ENCODE measurements at places on chromosomes 6 and 20.

GRCh38 chr6:17091122-17091521 is 10.7 kb upstream of the STMND1 start:
- DNase-seq, result no peak

DNA sequence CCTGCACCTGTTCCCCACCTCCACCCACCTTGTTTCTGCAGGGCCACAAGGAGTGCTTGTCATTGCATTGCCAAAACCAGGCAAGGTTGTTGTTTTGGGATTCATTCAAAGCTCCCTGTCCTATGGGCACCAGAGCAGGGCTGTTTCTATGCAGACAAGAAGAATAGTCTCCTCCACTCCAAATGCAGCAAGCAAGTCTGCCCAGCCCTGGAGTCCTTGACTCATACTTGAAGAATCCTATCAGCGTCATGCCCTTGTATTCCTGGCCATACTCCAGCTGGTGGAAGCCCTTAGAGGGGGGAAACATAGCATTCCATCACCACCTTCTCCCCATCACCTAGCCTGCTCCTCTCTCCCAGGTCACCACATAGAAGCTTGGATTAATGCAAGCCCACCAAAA is 145.3 kb upstream of the ECI2 start:
- DNase-seq, result no peak

DNA sequence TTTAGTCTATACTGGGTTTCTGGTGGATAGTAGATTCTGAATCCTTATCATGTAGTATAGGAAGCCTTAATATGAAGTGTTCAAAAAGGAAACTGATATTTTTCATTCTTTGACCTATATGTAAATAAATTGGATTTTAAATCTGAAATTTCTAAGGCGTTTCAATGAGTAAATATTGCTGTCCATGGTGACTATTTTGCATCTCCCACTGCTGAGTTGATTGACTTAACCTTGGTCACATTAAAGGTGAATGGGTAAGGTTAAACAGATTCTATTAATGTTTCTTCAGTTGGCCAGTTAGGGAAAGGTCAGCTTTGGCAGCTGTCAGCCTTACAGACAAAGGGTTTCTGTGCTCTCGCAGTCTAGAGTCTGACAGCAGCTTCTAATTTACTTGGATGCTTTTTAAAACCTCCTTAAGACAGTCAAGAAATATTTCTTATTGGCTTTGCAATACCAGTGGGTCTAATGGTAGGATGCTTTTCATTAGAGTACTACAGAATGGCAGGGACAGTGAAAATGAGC is 24.8 kb downstream of the PRIM2 start:
- DNase-seq, result no peak

DNA sequence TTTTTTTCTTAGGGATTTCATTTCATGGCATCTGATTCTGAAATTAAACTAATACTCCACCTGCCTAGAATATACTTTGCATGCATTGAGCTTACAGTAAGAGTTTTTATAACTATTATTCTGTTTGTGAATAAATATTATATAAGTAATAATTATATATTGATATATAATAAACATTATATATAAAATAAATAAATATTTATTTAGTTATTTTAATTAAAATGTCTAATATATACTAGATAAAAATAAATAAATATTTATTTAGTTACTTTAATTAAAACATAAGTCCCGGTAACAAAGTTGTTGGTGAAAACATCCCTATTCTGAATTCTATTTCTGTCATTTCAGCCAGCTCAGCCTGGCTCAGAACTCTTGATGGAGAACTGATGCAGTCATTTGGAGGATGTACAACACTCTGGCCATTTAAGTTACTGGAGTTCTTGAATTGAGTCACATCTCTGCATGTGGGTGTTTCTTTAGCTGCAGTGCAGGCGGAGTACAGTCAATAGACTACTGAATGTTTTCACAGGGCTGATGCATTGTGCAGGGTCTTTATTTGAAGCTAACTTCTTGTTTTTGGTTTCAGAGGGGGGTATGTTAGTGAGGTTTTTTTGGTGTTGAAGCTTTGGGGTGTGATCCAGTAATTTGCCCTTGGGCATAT is 508.9 kb upstream of the ADGRB3 start:
- DNase-seq, result no peak

GRCh38 chr6:72636215-72636614 is 14.4 kb downstream of the KCNQ5 start:
- DNase-seq, result no peak

DNA sequence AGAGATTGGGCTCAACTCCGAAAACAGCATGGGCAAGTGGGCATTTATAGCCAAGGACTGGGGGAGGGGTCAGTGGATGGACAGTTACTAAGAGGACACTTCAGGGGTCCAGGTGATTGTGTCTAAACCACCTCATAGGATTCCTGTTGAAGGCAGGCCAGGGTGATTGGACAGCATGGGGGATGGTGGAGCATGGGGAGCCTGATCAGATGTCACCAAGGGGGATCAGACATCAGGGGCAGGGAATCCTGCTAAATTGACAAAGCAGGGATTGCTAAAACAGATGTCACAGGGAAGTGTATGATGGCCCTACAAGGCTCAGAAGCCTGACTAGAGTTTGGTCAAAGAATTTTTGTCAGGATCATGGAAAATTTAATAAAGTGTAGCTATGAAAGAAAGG is 2.4 kb upstream of the PYGB start:
- no peak for DNase-seq

DNA sequence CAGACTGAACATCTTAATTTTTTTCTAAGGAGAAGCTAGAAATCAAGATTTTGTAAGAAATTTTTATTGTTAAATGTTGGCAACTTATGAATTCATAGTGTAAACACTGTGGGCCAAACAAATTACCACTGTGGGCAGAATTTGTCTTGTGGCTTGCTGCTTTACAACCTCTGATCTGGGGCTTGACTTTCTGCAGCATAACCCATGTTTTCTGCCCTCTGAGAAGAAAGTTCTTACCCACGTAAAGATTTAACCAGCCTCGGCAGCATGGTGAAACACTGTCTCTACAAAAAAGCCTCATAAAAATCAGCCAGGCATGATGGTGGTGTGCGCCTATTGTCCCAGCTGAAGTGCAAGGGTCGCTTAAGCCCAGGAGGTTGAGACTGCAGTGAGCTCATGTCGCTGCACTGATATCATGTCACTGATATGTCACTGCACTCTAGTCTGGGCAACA is 12.9 kb downstream of the ITCH start:
- DNase-seq, result no peak

GRCh38 chr6:14310960-14311359 is 193.4 kb downstream of the CD83 start:
- no peak for DNase-seq

- no peak for DNase-seq
Measured at GRCh38 chr6:99338188-99338587, 11.3 kb downstream of the FAXC start.

DNA sequence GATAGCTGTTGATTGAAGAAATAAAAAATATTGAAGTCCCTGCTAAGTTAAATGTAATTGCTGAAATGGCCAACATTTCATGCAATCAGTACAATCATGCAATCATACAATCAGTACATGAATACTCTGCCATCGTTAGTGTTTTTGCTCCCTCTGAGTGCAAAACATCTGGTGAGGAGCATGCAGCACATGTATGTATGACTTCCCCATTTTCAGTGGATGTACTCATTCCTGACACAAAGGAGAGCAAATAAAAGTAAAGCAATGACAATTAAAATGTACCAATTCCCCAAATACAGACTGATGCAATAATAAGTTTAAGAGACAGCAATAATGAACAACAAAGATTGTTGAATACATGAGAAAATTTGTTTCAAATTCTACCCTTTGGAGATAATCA is 140.7 kb downstream of the PLCB1 start:
- DNase-seq, result no peak

DNA sequence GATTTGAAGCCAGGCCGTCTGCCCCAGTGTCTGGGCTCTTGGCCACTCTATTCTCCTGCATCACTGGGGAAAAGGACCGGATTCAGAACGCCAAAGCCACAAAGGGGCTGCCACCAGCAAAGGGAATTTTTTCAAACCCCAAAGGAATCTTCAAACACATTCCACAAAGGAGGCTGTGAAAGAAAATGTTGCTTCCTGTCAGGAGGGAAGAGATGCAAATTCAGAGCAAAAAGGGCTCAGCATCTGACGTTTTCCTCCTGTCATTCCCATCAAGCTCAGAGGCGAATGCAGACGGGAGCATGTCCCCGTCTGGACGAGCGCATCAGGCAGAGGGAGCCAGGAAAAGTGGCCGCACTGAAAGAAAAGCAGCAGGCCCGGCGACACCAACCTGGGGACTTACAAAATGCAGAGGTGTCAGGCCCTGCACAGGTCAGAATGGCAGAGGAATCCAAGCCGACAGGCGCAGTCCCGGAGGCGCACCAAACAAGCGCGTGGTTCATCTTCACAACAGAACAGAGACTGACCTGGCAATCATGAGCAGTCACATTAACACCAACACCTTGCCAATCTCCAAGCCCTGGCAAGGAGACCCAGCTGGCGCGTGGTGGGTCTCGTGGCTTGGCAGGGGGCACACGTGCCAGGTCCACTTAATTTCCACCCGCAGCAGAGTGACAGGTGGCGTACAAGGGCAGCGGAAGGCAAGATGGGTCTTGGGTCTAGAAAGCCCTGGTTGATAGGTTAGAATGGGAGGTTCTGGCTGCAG is 62.8 kb downstream of the GRM4 start:
- no peak for DNase-seq

DNA sequence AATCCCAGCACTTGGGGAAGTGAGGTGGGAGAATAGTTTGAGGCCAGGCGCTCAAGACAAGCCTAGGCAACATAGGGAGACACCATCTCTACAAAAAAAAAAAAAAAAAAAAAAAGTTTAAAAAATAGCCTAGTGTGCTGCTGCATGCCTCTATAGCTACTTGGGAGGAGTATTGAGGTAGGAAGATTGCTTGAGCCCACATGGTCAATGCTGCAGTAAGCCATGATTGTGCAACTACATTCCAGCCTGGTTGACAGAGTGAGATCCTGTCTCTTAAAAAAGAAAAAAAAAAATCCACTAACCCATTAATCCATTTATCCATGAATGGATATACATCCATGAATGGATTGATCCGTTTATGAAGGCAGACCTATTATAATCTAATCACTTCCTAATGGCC is 1064.6 kb upstream of the EYS start:
- DNase-seq, result no peak

GRCh38 chr6:3209114-3210023 is 18.1 kb downstream of the TUBB2B start:
- DNase-seq, result no peak

DNA sequence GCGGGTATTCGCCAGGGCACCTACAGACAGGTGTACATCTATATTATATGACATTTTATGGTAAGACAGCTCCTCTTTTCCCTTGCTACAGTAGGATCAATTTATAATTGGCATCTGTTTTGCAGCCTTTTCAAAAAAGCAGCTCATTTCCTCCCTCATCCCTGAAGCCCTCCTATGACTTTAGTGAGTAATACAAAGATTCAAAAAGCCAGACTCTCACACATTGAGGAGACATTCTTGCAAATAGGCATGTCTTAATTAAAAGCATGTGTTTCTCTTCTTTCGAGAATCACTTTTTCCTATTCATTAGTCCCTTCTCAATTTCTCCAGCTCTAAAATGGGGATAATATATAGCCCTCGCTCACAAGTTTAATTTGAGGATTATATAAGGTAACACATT is 283.4 kb downstream of the TBC1D7 start:
- DNase-seq, result no peak

GRCh38 chr6:109669811-109670210 is 21.2 kb downstream of the AK9 start:
- DNase-seq, result no peak

GRCh38 chr20:46678516-46678915 is 10.7 kb downstream of the TP53RK start:
- DNase-seq, result no peak

DNA sequence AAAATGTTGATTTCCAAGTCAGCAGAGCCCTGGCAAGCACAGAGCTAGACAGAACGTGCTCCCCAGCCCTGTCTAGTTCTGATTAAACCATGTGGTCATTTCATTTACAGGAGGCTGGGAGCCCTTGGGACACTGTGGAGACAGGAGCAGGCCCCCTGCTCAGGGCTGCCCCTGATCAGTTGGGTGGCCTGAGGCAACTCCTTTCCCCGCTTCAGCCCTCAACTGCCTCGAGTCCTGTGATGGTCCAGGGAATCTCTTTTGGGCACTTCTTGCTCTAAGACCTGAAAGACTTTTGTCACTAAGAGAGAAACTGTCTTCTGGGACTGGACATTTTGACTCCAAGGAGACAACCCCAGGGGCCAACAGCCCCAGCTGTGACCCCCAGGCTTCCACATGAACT is 13.5 kb downstream of the DYNLRB1 start:
- DNase-seq, result no peak

- no peak for DNase-seq
Measured at GRCh38 chr6:41663568-41663967, 25.3 kb downstream of the MDFI start.

Measured in D341Med (cell line).